ENCODE measurements at places on chromosomes 6 and 20.

GRCh38 chr6:153698001-153698400, 341.0 kb upstream of the OPRM1 start:
- H3K27me3 ChIP-seq: no peaks in the 10 kb centered on the region
- H3K27ac ChIP-seq: no peak overlapping the region
- H3K4me1 ChIP-seq: no peaks in the 10 kb centered on the region
- no peaks in the 10 kb centered on the region for H3K36me3 ChIP-seq

GRCh38 chr6:154916857-154917256, 78.3 kb upstream of the TIAM2 start:
- DNase-seq: no peak
- H3K36me3 ChIP-seq: no peaks in the 10 kb centered on the region
- no peaks in the 10 kb centered on the region for H3K4me1 ChIP-seq
- no peak overlapping the region for H3K27ac ChIP-seq

DNA sequence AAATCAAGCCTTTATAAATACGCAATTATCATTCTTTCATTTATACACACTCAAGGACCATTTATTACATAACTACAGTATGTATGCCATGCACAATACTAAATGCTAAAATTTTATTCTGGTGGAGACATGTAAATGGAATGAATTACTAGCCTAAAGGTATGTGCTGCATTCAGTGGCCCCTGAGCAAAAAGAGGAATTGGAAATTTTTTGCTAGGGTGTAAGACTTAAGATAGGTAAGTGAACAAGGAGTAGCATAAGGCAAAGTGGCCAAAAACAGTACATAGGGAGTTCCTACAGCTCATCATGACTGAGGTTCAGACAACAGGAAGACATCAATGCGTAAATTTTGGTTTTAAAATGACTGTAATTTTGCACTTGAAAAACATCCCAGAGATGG, 2.3 kb upstream of the MTFR2 start:
- H3K27me3 ChIP-seq: no peaks in the 10 kb centered on the region
- H3K4me3 ChIP-seq: no peak overlapping the region
- no peak overlapping the region for H3K27ac ChIP-seq
- no peak for DNase-seq

GRCh38 chr20:4635781-4636180, 85.9 kb upstream of the PRND start:
- H3K36me3 ChIP-seq: no peaks in the 10 kb centered on the region
- H3K4me3 ChIP-seq: no peak overlapping the region
- DNase-seq: no peak
- H3K27me3 ChIP-seq: no peaks in the 10 kb centered on the region

Measured in ovary (tissue), 10 donors.